ENCODE measurements at places on chromosomes 6 and 20. TPM values are rescaled to one million over a fixed set of nuclear protein-coding genes. Genes with fewer than 3 reads are reported as not detected.

DNA sequence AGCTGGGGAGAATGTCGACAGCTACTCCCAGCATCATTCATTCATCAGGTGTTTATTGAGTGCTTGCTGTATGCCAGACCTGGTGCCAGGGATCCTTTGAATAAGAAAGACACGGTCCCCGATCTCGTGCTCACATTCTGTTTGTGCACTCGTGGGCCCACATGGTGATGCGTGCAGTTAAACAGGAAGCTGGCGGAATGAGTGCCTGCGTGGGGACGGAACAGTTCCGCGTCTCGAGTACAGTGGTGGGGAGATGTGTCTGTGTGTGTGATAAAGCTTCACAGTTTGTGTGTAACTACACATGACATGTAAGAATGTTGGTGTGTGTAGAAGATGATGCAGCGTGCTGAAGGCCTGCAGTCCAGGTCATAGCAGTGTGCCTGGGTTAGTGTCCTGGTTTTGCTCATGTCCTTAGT, 6.5 kb downstream of the RBM38 start:
- DNase-seq, result peak; percentile 44

AFDN gene
- 226 TPM for total RNA-seq

ERGIC3 gene
- 115 TPM for total RNA-seq

DNA sequence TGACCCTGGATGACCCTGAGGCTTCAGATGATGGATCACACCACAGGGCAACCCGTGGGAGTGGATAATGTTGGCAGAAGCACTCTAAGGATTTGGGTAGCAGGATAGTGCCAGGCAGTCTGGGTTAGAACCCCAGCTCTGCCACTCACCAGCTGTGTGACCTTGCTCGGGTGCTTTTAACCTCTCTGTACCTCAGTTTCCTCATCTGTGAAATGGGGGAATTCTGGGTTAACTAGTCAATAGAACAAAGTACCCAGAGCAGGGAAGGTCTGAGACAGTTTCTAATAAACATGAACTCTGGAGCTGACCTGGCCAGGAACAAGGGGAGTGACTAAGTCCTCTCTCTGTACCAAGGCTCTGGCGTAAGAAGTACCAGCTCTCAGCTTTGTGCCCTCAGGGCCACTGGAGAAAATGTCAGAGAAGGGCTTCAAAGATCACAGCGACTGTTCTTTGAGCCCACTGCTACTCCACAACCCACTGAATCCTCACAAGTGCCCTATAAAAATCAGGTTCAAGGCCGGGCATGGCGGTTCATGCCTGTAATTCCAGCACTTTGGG, 14.7 kb upstream of the NOL4L start:
- DNase-seq, result no peak

DNA sequence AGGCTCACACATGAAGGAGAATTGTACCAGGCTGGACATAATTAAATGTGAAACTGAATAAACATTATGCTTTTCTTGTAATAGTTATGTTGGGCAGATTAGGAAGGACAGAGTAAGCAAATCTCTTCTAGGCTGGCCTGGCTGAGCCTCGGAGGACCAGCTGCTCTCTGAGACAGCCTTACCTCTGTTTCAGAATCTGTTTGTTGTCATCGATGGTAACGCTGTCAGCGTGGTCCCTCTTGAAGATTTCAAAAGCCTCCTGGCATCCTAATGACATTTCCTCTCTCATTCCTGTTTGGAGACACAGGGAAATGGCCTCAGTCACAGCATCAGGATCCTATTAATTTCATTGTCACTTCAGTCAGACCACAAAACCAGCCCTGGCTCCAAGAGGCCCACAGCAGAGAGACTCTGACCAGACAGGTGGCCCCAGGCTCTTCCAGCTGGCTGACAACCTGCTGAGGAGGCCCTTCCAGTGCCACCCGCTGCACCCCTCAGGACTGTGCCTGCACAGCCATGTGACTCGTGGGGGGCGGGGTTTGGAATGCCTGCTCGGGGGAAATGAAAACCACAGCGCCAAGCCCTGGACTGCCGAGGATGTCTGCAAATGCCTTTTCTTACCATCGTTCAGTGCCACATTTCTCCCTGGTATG, 108.5 kb upstream of the KCNK16 start:
- peak; percentile 53 for DNase-seq

DNA sequence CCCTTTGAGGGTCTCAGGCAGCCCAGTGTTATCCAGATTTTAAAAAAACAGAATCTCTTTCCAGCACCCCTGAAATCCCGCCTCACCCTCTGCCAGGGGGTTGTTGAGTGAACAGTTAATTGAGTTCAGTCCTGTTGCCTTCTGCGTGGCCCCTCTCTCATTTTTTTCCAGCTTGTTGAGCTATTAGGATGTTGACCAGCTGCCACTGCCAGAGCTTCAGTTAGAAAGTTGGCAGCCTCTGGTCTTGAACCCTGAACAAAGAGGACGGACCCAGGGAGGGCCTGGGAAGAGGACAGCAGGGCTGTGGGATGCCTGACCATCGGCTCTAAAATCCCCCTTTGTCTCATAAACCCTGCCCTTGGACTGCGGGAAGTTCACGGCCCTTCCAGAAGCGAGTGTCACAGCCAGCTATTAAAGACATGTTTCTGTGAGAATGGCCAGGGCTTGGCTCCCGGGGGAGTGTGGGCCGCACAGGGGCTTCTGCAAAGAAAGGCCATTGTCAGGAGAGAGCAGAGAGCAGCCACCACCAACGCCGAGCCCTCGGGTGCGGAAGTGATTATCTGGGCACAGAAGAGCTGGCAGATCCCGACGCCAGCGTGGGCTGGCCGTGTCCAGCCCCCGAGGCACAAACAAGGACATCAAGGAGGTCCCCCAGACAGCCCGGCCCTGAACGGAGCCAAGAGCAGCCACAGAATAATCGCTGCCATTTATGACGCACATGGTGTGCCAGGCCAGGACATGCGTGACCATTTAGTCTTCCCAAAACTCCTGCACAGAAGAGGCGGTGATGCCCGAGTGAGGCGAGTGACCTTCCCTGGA, 189.0 kb downstream of the ANKRD60 start:
- DNase-seq, result no peak

GRCh38 chr20:62835931-62836861, 19.3 kb downstream of the COL9A3 start:
- no peak for DNase-seq

MUCL3 gene
- total RNA-seq, result 4.9 TPM

- peak; percentile 81 for DNase-seq
Observed at GRCh38 chr6:45445749-45446549, 68.2 kb upstream of the SUPT3H start.

AFG1L gene
- total RNA-seq, result 6.4 TPM
